ENCODE measurements at places on chromosomes 7 and 10.

DNA sequence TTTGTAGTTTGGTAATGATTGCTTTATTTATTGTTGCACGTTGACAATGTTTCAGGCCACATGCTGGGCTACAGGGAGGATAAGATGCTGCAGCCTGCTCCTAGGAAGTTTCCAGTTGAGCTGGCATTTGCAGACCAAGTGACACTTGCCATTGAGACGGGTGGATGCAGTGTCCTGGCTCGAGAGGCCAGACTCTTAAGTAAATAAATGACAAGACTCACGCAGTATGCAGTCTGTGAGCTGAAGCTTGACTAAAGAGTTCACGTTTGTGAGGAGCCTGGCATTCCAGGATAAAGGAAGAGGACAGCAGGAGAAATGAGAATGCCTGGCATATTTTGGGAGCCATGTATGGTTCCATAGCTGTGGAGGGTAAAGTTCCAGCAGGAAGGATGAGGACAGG is 105.8 kb downstream of the BAMBI start:
- peak; percentile 73 for DNase-seq

DNA sequence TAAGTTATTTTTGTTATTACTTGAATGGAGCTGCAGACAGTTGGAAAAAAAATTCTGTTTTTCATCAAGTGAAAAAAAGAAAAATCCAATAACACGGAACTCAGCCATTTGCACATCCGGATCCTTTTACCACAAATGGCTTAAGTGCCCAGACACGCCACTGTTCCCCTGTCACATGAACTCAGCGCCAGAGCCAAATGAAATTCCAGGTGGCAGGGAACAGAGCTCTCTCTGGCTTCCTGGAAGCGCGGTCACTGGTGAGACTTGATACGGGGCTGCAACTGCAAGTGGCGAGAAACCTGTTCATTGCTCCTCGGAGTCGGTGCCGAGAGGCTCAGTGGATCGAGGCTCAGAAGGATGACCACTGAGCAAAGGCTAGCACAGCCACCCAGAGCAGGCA is 60.8 kb upstream of the NPTX2 start:
- no peak for DNase-seq

DNA sequence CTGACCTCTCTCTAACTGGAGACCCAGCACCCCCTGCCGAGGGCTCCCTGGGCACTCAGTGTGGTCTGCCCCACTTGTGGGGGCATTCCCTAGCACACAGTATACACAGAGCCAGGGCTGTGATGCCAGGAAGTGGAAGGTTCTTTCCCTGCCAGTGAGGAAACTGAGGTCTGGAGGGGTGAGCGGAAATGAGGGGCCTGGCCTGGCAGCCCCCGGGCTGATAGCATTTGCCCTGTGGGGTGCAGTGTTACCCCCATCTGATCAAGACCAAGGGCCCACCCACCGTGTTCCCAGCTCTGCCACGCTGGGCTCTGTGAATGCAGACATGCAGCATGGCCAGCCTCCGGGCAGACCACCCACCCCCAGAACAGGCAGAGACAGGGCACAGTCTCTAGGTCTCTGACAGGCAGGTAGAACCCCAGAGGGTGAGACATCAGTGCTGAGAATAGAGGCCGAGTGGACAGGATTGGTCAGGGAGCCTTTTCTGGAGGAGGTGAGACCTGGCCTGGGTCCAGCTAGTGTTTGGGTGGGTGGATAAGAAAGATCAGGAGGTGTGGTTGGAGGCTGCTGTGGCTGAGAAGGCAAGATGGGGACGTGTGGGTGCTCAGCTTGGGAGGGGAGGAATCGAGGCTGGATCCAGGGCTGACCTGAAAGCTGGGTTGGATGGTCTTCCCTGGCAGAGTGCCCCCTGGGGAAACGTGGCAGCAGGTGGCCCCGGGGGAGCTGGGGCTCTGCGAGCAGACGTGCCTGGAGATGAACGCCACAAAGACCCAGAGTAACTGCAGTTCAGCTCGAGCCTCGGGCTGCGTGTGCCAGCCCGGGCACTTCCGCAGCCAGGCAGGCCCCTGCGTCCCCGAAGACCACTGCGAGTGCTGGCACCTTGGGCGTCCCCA is 10.8 kb upstream of the ZNF862 start:
- no peak for DNase-seq

DNA sequence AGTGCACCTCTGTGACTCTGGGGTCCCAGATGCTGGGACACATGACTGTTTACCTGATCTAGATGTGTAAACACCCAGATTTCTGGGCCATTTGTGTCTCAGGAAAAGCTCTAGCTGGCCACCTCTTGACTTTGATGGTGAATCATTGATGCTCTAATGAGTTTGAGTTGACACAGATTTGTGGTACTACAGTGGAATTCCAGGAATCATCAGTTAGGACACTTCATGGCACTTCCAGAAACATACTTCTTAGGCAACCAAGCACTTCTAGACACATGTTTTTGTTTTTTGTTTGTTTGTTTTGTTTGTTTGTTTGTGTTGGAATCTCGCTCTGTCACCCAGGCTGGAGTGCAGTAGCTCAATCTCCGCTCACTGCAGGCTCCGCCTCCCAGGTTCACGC is 302.2 kb upstream of the ZMIZ1 start:
- no peak for DNase-seq

GRCh38 chr7:138338361-138338760 is 121.7 kb upstream of the TRIM24 start:
- peak; percentile 55 for DNase-seq

GRCh38 chr7:95867309-95867708 is 95.0 kb downstream of the DYNC1I1 start:
- DNase-seq, result no peak

DNA sequence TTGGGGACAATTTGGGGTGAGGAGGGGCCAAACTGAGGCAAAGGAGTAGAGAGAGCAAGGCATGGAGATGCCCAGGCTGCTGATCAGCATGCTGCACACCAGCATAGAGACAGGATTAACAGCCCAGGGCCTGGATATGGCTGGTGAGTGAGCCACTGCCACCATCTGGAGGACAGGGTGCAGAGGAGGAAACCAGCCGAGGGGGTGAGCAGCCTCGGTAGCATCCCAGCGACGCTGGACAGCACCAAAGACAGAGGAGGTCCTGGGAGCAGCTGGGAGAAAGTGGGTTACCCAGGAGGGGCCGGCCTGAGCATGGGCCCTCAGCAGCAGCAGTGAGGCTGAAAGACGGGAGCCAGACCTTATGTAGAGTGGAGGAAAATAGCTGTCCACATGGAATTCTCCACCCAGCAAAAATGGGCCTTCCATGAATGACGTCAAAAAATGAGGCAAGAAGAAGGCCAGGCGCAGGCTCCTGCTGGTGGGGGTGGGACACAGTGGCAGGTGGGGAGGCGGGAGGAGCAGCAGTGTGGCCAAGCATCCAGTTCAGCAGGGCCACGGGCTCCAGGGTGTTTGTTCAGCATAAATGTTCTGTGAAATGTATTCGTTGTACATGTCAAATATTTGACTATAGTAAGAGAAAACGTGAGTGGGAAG is 16.7 kb downstream of the RET start:
- DNase-seq, result peak; percentile 14

All from Caki2 (cell line).